ENCODE measurements at places on chromosomes 16 and 17.

- DNase-seq = no peak
These were observed 1409.2 kb upstream of the GOT2 start for GRCh38 chr16:60143348-60143705.

GRCh38 chr16:69286941-69287713, 24.0 kb upstream of the VPS4A start:
- peak; percentile 37 for DNase-seq

DNA sequence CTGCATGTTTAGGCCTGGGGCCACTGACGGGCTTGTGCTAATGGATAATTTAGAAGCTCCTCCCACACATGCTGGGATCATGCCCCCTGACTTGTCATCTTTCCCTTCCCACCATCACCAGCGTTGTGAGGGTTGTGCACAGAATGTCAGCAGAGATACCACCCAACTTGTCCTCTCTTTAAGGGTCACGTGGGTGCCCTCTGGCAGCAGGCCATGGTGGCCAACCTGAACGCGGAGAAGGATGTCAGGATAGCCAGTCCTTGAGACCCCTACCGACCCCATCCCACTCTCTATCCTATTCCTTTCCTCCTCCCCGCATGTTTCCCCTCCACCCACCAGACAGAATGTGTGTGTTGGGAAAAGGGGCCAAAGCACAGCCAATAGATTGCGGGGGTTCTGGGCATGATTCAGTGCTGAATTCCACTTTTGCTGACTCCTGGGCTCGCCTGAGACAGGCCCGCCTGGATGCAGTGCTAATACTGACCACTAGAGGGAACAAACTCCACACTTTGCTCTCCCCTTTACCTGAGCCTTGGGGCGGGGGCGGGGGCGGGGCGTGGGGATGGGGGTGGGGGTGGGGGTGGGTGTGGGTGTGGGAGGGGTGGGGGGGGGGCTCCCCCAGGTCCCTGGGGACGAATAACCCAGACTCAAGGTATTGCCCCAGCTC, at the start of gene GH2:
Gene GH2 (minus strand): TSS at position 10 of the 667 bp plus-strand sequence. CDS start 143 bp downstream, outside the sequence.
- DNase-seq = no peak

DNA sequence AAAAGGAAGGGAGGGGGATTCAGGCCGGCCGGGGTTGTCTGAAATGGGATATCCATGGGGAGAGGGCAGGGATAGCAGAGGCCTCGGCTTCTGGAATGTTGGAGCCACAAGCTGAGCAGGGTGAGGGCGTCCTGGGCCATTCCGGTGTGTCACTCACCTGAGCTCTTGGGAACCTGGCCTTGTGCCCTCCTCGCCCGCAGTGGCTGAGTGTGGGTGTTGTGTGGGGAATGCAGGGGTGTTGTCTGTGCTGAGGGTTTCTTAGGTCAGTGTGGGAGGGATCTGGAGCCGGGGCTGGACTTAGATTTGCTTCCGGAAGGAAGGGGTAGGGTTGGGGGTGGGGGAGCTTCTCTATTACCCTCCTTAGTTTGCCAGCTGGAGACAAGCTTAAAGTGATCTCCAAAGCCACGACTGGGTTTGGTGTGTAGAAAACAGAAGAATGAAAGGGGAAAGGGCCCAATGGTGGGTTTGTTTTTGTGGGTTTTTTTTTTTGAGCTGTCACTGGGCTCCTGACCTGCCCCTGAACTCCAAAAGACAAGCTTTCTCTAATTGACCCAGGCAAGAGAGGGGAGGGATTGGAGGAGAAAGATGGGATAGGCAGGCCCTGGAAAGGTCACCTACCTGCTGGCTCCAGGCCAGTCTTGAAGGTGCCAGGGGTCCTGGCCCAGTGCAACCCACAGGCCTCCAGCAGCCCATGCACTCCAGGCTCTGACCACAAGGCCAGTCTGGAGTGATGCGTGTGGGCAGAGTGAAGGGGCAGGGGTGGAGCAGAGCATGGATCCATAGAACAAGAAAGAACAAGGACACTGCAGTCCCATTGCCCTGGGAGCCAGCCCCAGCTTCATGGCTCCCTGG, at the start of gene SULT1A2:
Gene SULT1A2 (minus strand): TSS at position 211 of the 852 bp plus-strand sequence. CDS start 1,120 bp downstream, outside the sequence.
- no peak for DNase-seq

DNA sequence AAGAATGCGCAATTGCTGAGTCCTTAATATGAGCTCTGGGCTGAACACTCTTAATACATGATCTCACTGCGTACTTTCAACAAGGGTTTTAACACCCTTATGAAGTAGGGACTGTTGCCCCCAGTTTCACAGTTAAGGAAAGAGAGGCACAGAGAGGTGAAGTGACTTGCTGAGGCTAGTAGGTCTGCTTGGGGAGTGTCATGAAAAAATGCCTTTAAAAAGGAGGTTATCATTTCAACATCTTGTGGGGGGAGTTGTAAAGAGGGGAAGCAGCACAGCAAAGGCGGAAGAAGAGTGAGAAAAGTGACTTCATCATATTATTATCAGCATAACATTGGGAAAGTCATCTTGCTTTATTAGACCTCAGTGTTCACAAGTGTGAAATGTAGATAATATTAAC, 2.1 kb downstream of the CCL4L2 start:
- DNase-seq = no peak

GRCh38 chr17:30996486-30996885, 25.6 kb downstream of the RNF135 start:
- DNase-seq = no peak

DNA sequence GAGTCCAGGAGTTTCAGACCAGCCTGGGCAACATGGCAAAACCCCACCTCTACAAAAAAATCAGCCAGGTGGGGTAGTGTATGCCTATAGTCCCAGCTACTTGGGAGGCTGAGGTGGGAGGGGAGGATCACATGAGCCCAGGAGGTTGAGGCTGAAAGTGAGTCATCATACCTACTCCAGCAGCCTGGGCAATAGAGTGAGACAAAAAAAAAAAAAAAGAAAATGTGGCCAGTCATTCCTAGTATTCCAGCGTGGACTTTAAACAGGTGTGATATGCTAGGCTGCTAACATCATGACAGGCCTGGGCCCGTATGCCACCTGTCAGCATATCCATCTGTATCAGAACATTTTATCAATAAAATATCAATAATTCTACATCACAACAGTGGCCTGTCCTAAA, 143.3 kb downstream of the AATF start:
- DNase-seq = no peak
